Activated naive CD8-positive, alpha-beta T cell treated with anti-CD3 and anti-CD28 coated beads, Interleukin-2, amount 10 ng/mL, durations not matched to agents 7 days and 5 days (primary cell): ENCODE measurements at places on chromosomes 1 and 21. TPM values are rescaled to one million over a fixed set of nuclear protein-coding genes. Genes with fewer than 3 reads are reported as not detected.

TMEM125 gene
- not detected for total RNA-seq

TNFRSF4 gene
- total RNA-seq = 2.4 TPM

OR14K1 gene
- total RNA-seq = not detected

HFM1 gene
- not detected for total RNA-seq

ALPL gene
- total RNA-seq = not detected

COL9A2 gene
- 7.2 TPM for total RNA-seq

ATP8B2 gene
- total RNA-seq = 91.2 TPM

FAM72D gene
- 11.6 TPM for total RNA-seq

PLA2G2F gene
- total RNA-seq = not detected

- no peak overlapping the region for H3K4me3 ChIP-seq
- H3K27me3 ChIP-seq = peaks cover 3% of the 10 kb centered on the region
- H3K27ac ChIP-seq = peak overlapping the region; percentile 20
- peaks cover 61% of the 10 kb centered on the region for H3K4me1 ChIP-seq
- H3K36me3 ChIP-seq = no peaks in the 10 kb centered on the region
These were observed 42.9 kb downstream of the IER5 start for GRCh38 chr1:181131255-181131941.

DNA sequence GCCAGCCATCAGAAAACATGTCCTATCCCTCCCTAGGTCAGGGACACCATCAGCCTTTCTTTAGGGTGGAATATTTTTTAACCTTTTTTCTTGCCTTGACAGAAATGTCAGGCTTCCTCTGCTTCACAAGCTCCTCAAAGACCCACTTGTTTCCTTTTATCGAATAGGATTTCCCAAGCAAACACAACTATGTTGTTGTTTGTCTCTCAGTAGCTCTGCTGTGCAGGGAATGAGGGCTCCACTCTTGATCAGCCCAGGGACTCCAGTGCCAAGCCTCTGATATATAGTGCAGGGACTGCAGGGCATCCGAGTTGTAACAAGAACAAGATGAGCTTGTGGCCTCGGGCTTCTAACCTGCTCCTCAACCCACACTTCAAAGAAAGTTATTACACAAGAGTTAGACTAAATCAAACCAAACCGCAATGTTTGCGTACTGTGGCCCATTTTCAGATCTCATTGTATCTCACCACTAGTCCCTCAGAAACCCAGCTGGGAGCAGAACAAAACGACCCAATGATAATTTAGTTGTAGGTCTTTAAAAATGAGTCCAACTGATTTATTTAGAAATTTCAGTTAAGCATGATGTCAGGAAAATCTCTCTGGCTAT is 108.1 kb downstream of the ATG4C start:
- no peaks in the 10 kb centered on the region for H3K27me3 ChIP-seq
- no peak for DNase-seq
- H3K27ac ChIP-seq = no peak overlapping the region
- no peaks in the 10 kb centered on the region for H3K36me3 ChIP-seq
- no peaks in the 10 kb centered on the region for H3K4me1 ChIP-seq

- no peaks in the 10 kb centered on the region for H3K27me3 ChIP-seq
- H3K4me3 ChIP-seq = no peak overlapping the region
- DNase-seq = no peak
- no peak overlapping the region for H3K27ac ChIP-seq
- H3K4me1 ChIP-seq = peaks cover 8% of the 10 kb centered on the region
These were observed 3.7 kb downstream of the RAB25 start for GRCh38 chr1:156064615-156065014.

DNA sequence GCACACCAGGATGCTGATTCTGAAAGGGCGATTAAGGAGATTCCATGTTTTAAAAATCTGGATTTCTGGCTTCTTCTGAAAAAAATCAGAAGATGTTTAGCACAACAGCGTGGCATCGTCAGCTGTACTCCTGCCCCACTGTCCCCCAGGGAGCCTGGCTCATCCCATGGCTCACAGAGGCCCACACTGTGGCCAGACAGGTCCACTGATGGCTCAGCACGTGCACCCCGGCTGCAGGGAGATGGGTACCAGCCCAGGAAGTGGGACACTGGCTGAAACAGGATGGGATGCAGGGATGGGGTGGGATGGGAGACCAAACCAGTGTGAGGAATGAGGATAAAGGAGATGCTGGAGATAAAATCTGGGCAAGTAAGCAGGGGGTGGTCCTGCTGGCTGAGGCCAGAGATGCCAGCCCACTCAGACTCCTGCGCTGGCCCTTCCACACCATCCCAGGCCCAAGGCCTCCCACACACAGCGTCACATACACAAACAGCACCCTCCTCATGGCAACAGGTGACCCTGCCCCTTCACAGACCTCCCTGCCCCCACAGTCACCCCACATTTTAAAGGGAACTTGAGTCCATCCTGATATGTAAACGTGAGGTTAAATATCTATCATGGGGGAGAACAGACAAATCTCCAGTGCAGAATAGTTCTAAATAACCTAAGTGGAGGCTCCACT is 23.9 kb upstream of the SAMD11 start:
- H3K36me3 ChIP-seq = peaks cover 4% of the 10 kb centered on the region
- peaks cover 10% of the 10 kb centered on the region for H3K4me1 ChIP-seq
- H3K4me3 ChIP-seq = no peak overlapping the region
- H3K27ac ChIP-seq = no peak overlapping the region
- DNase-seq = no peak

GRCh38 chr1:114485286-114485685 is 25.7 kb downstream of the TRIM33 start:
- peaks cover 26% of the 10 kb centered on the region for H3K36me3 ChIP-seq
- H3K4me1 ChIP-seq = peaks cover 23% of the 10 kb centered on the region
- no peak for DNase-seq
- no peaks in the 10 kb centered on the region for H3K27me3 ChIP-seq

GRCh38 chr1:218426343-218426657 is 81.2 kb downstream of the TGFB2 start:
- no peaks in the 10 kb centered on the region for H3K27me3 ChIP-seq
- H3K27ac ChIP-seq = no peak overlapping the region
- DNase-seq = no peak
- H3K4me3 ChIP-seq = no peak overlapping the region

DNA sequence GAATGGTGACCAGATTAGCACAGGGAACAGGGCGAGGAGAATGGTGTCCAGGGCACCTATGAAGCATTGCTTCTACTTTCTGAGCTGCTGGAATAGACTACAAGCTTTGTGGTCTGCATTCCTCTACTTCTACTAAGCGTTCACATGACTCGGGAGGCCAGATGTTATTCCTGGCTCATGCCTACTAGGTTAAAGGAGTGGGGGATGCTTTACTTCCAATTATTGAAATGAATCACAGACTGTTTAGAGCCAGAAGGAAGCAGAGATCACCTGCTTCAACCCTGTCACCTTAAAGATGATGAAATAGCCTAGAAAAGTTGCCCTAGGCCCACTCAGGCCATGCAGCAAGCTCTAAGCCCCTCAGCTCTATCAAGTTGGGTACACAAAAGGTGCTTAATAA is 633.5 kb downstream of the KIF26B start:
- H3K27ac ChIP-seq = no peak overlapping the region
- no peaks in the 10 kb centered on the region for H3K36me3 ChIP-seq
- no peak for DNase-seq

GRCh38 chr1:47987601-47988000 is 9.6 kb downstream of the TRABD2B start:
- H3K27me3 ChIP-seq = peaks cover 61% of the 10 kb centered on the region
- DNase-seq = no peak
- no peaks in the 10 kb centered on the region for H3K36me3 ChIP-seq
- no peak overlapping the region for H3K4me3 ChIP-seq

DNA sequence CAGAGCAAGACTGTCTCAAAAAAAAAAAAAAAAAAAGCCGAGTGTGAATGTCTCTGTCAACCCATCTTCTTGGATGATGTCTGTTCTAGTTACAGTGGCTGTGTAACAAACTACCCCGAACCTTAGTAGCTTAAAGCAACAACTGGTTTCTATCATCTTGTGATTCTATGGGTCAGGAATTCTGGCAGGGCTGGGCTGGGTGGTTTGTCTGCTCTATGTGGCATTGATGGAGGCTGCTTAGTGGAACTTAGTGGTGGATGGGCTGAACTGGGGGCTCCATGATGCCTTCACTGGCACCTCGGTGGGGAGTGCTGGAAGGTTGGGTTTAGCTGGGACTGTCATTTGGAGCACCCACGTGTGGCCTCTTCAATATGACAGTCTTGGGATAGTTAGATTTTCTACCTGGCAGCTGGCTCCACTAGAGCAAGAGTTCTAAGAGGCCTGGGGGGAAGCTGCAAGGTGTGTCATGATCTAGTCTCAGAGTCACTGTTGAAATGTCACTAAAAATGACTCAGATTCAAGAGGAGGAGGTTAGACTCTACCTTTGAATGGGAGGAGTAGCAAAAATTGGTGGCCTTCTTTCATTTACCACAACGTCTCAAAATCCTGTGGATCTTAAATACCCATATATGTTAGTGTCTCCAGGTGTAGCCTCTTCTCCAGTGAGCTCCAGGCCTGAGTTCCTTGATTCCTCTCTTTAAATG is 18.6 kb downstream of the ACOT11 start:
- H3K4me1 ChIP-seq = peaks cover 6% of the 10 kb centered on the region
- no peak for DNase-seq
- H3K36me3 ChIP-seq = no peaks in the 10 kb centered on the region
- H3K27me3 ChIP-seq = no peaks in the 10 kb centered on the region
- no peak overlapping the region for H3K4me3 ChIP-seq

DNA sequence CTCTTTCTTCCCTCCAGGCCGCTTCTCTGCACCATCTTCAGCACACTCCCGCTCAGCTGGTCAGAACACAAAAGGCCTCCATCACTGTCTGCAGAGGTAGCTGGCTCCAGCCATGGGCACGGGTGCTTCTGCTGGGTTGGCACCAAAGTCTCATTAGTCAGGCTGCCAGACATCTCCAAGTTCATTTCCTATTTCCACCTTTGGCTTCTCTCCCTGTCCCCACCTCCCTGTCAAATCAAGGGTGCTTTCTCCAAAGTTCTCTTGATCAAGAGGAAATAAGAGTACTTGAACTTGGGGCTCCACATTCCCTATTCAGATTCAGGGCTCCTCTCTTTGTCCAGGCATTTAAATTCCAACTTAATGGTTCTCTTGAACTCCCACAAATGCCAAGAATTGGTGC is 33.9 kb upstream of the GRIK3 start:
- H3K27ac ChIP-seq = no peak overlapping the region
- peaks cover 7% of the 10 kb centered on the region for H3K27me3 ChIP-seq
- no peak for DNase-seq
- H3K4me3 ChIP-seq = no peak overlapping the region
- no peaks in the 10 kb centered on the region for H3K4me1 ChIP-seq
- no peaks in the 10 kb centered on the region for H3K36me3 ChIP-seq

- peak overlapping the region; percentile 92 for H3K27ac ChIP-seq
- H3K4me1 ChIP-seq = peaks cover 36% of the 10 kb centered on the region
- no peak for DNase-seq
- H3K36me3 ChIP-seq = peaks cover 11% of the 10 kb centered on the region
These were observed 156.2 kb downstream of the TNFSF18 start for GRCh38 chr1:172894349-172895049.

GRCh38 chr1:196399713-196400112 is 208.5 kb downstream of the KCNT2 start:
- H3K4me1 ChIP-seq = no peaks in the 10 kb centered on the region
- no peak for DNase-seq
- H3K27me3 ChIP-seq = no peaks in the 10 kb centered on the region
- no peaks in the 10 kb centered on the region for H3K36me3 ChIP-seq
- H3K27ac ChIP-seq = no peak overlapping the region

DNA sequence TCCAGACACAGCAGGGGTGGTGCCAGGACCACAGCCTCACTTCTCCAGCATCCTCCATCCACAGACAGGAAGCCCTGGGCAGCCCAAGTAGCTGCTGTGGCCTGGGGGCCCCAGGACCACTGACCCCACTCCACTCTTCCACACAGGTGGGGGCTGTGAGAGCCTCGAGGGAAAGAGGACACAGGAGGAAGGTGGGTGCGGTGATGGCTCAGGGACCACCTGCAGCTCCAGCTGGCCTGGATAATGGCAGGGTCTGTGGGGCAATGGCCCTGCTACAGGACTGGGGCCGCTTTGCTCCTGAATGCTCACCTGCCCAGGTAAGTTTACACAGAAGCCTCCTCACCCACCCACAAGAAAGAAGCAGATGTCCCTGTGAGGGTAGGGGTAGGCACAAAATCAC is 18.3 kb upstream of the PRSS38 start:
- peaks cover 10% of the 10 kb centered on the region for H3K27me3 ChIP-seq
- peaks cover 2% of the 10 kb centered on the region for H3K4me1 ChIP-seq
- H3K27ac ChIP-seq = no peak overlapping the region
- no peak overlapping the region for H3K4me3 ChIP-seq
- H3K36me3 ChIP-seq = no peaks in the 10 kb centered on the region
- no peak for DNase-seq

DNA sequence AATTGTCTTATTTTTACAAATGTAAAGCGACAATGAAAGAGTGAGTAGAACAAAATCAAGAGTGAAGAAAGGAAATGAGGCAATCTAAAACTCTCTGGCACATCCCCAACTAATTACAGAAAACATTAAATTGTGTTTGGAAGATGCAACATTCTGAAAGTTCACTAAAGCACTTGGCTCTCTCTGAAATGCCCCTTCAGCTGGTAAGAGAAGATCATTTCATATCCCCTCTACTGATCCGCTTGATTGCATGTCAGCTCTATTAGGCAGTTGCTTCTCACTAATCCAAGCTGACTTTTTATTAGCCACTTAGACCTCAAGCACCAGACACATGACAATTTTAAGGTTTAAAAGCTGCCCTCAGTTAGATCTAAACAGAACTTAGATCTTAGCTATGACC is 262.8 kb upstream of the PRMT6 start:
- no peaks in the 10 kb centered on the region for H3K27me3 ChIP-seq
- no peak for DNase-seq
- no peak overlapping the region for H3K4me3 ChIP-seq
- H3K36me3 ChIP-seq = no peaks in the 10 kb centered on the region
- no peak overlapping the region for H3K27ac ChIP-seq
- no peaks in the 10 kb centered on the region for H3K4me1 ChIP-seq

DNA sequence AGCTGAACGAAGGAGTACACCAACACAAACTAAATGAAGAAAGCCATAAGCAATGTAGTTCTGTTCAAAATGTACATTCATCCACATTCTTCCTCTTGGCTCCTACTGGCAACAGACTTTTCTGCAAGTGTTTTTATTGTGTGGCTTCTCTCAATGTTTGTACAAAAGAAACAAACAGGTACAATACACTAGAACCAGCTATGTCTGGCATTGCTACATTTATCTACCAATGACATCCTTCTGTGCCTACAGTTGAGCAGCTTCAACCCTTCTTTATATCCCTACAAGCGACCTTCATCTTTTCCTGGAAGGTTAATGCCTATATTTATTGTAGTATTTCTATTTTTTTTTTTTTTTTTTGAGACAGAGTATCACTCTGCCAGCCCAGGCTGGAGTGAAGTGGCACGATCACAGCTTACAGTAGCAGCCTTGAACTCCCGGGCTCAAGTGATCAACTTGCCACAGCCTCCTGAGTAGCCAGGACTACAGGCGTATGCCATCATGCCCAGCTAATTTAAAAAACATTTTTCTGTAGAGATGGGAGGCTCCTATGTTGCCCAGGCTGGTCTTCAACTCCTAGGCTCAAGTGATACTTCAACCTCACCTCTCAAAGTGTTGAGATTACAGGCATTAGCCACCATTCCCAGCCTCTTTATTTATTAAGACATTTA is 89.3 kb downstream of the ASH1L start:
- no peaks in the 10 kb centered on the region for H3K27me3 ChIP-seq
- H3K27ac ChIP-seq = no peak overlapping the region
- H3K4me1 ChIP-seq = peaks cover 2% of the 10 kb centered on the region
- peaks cover 58% of the 10 kb centered on the region for H3K36me3 ChIP-seq
